ENCODE measurements at places on chromosomes 16 and 17.

DNA sequence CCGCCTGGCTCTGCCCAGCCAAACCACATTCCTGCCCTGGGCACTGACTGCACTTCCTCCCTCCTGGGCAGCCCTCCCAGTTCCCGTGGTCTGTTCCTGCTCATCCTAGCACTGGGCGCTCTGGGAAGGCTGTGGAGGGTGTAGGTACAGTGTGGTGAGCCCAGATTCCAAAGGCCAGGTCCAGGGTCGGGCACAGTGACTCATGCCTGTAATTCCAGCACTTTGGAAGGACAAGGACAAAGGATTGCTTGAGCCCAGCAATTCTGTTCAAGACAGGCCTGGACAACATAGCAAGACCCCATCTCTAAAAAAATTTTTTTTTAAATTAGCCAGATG lies 30.6 kb downstream of the C16orf74 start:
- no peak for DNase-seq

GRCh38 chr17:16512011-16512410 lies 20.0 kb upstream of the LRRC75A start:
- no peak for DNase-seq

DNA sequence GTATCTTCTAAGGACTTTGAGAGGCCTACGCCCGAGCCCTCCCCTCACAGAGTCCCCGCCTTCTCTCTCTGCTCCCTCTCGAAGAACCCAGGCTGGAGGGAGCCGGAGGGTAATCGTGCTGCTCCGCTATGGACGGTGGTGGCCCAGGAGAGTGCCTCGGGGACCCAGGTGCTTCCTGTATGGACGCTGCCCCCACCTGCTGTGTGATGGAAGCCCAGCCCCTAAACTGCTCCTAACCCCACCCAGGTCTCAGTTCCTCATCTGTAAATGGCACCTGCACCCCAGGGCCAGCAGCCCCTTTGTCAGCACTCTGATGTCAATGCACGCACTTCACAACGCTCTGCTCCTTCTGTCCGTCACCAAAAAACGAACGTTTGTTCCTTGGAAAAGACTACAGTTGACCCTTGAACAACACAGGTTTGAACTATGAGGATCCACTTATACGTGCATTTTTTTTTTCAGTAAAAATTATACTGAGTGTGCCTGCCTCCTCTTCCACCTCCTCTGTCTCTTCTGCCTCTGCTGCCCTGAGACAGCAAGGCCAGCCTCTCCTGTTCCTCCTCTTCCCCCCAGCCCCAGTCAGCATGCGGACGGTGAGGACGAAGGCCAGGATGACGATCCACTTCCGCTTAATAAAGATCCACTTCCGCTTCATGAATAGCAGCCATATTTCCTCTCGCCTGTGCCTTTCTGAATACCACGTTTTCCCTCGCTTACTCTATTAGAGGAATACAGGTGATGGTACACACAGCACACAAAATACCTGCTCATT lies 118.3 kb downstream of the BANP start:
- no peak for DNase-seq

GRCh38 chr17:9755083-9755482 lies 36.3 kb downstream of the DHRS7C start:
- DNase-seq, result no peak

DNA sequence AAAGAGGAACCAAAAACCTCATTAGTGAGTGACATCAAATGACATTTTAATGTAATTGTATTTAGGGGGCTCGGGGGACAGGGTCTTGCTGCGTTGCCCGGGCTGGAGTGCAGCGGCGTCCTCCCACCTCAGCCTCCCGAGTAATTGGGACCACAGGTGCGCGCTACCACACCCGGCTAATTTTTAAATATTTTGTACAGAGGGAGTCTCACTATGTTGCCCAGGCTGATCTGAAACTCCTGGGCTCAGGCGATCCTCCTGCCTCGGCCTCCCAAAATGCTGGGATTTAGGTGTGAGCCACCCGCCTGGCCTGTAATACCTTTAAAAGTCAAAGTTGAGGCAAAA lies 581 bp downstream of the SNRNP25 start:
- DNase-seq, result no peak

DNA sequence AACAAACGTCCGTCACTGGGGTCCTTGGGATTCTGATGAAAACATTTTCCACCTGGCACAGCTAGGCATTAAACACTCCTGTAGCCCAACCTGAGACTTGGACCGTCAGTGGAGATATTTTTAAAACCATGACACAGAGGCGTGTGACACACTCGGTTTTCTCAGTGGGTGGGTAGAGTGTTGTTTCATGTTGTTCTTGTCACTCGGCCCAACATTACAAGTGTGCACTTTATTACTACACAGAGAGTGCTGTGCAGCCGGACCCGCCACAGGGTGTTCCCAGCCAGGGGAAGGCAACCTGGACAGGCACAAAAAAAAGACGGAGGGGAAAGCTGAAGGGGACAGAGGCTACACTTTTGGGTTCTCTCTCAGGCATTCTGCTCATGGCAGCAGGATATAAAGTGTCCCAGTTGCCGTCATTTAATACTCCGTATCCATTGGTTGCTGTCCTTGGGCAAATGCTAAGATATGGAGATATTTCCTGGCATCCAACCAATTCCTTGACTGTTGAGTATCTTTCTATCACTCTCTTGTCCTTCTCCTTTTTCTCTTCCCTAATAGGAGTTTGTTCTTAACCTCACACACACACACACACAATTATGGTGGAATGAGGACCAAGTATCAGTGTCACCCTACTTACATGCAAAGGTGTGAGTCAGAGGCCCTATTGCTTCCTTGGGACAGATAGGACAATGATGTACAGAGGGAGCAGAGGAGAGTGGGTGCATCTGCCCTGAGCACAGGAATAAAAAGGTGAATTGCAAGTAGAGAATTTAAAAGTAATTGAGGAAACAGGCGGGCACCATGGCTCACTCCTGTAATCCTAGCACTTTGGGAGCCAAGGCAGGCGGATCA lies 154.1 kb upstream of the SOX9 start:
- no peak for DNase-seq

Measured in pons (tissue), 1 donor.